Mammary epithelial cell (primary cell): ENCODE measurements at places on chromosomes 12 and 14. TPM values are rescaled to one million over a fixed set of nuclear protein-coding genes. Genes with fewer than 3 reads are reported as not detected.
A peak's percentile ranks its signal among the peaks of the same experiment; 100 is the strongest.

GRCh38 chr12:88420457-88420856 lies 159.8 kb downstream of the KITLG start:
- DNase-seq, result peak; percentile 88

DNA sequence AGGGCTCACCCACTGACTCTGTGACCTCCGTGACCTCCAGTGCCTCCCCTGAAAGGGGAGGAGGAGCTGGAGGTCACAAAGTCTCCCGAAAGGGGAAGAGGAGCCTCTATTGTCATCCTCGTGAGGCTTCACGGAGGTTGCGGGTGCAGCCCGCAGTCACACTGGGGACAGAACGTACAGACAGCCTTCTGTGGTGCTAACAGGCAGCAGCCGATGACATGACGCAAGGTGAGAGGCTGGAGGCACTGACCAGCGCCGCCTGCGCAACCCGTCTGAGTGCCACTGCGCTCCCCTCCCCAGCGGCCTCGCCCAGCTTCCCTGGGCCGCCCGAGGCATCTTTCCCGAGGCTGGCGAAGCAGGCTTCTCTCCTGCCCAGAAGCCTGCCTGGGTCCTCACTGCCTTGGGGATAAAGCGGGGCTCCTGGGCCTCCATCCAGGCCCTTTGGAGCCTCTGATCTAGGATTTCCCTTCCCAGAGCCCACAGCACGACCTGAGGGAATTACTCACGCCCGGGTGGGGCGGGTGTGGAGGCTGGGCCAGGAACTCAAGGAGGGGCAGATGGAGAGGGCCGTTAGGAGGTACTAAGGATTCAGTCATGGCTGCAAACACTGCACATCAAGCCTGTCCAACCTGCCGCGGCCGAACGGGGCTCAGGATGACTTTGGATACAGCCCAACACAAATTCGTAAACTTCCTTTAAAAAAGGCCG lies 12.3 kb upstream of the LBHD2 start:
- DNase-seq, result no peak

DNA sequence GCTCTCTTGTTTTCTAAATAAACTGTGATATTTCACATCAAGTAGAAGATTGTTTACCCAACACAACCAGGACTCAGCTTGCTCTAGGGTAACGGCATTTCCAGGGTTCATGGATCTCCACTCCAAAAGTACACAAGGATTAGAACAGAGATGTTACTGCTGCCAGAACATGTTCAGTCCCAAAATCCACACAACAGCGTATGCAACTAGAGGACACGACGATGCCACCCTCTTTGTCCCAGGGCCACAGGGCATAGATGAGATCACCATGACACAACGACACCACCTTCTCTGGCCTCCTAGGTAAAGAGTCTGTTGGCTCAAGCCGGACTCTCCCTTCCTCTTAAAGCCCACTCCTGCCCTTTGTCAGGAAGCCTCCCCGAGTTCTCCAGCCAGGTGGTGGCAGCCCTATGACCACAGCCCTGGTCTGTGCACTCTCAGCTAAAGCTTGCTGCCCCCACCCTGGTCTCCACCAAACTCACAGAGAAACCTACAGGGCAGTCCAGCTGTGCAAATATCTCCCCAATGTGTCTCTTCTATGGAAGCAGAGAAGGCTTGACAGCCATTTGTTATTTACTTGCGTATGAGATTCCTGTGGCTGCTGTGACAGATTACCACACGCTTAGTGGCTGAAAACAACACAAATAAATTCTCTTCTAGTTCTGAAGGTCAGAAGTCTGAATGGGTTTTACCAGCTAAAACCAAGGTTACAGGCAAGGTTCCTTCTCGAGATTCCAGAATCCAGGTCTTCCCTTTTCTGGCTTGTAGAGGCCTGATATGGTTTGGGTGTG lies 10.3 kb downstream of the CLMN start:
- no peak for DNase-seq

- no peak for DNase-seq
Measured at GRCh38 chr12:10211101-10211939, 1.4 kb upstream of the GABARAPL1 start.

DNA sequence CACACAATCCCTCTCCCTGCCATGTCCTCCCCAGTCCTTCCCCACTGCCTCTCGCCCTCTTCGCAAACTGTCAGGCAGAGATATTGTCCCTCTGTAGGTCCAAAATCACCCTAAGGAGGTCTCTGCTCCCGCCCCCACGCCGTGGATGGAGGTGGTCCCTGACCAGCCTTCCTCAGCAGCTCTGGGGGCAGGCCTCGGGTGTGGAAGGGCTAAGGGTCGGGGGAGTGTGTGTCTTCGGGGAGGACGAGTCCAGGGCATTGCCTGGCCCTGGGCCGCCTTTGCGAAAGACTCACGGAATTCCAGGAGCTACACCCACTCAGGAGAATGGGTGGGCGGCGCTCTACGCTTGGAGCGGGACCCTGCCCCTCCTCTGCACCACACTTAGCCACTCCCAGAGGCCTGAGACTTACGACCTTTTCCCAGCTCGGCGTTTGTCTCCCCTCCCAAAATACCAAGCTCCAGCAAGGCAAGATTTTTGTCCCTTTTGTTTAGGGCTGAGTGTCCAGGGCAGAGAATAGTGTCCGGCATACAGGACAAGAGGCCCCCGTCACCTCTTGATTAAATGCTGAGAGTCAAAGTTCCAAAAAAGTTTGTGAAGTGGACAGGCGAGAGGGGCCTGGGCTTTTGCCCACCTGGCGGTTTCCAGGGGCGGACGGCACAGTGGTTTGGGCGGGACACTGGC lies 881 bp downstream of the PYGL start:
- DNase-seq, result no peak

The PPM1H gene
- 0.28 and 0.78 TPM in 2 replicates for total RNA-seq

The GPR84 gene
- total RNA-seq, result 0.17 TPM

The RPL10L gene
- not detected for total RNA-seq

The OTOGL gene
- total RNA-seq, result 0.17 TPM

The MYH6 gene
- total RNA-seq, result not detected

The ACTN1 gene
- 631 and 841 TPM in 2 replicates for total RNA-seq
